Glutamatergic neuron (in vitro differentiated cells): ENCODE measurements at places on chromosomes 12 and 14.

DNA sequence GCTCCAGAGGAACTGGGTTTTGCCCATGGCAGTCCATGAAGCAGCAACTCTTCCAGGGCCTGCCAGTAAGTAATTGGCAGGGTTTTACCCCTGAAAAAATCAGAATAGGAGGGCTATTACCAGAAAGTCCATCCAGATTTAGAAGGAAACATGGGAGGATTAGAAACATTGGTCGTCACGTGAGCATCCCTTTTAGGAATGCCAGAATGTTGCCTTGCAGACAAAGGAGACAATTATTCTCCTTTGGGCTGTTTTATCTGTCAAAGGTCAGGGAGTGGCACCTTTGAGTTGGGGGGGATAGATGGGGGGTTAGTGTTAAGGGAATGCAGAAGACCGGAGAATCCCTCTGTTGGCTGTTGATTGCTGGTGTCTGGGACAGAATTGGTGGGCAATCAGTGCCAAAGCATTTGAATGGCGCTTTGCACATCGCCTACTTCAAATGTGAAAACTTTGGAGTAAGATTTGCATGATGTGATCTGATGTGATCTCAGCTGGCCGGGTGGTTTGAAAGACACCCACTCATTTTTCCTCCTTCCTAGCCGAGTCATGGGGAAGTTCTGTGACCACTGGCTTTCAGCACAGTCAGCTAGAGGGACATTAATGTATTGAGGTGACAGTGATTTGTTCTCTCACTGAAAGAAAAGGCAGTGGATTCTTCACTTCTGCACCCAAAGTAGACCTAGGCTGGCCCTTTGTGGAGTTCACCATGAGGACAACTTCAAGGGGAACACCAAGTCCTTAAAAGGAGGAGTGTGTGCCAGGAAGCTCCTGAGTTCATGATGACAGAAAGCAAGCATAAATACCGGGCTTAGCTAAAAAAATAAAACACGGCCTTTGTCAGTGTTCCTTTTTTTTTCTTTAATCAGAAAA is 31.4 kb downstream of the FLVCR2 start:
- no peak for DNase-seq

DNA sequence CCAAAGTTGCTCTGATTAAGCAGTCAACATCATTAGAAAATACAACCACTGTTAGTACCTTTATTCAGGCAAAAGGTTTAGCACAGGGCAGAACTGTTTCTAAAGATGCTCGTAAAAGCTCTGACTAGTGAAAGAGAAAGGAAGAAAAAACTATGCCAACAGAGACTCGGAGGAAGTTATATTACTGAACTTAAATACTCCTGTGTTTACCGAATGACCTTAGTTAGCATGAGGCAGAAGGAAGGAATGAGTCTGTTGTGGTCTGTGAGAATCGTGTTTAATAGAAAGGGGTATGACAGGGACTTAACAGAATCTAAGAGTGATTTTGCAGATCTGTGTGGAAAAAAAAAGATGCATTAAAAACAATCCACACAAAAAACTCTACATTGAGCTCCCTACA is 84.1 kb upstream of the OVCH1 start:
- DNase-seq: no peak

GRCh38 chr12:7005311-7005710 is 13.0 kb downstream of the LPCAT3 start:
- DNase-seq: no peak

DNA sequence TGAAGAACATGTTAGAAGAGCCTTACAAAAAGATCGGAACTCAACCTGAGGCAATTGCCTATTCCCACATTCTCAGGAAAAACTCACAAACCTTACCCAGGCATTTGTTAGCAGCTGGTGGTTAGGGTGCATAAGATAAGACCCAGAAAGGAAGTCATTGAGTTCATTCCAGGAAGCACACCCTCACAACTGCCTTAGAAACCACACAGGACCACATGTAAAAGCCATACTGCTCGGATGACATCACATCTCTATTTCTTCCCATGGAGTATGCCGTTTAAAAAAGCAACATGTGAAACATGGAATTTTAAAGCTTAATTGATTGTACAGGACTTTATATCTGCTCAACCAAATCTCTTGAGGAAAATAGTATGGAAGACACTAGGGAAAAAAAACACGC is 411.2 kb downstream of the DAD1 start:
- DNase-seq: no peak

DNA sequence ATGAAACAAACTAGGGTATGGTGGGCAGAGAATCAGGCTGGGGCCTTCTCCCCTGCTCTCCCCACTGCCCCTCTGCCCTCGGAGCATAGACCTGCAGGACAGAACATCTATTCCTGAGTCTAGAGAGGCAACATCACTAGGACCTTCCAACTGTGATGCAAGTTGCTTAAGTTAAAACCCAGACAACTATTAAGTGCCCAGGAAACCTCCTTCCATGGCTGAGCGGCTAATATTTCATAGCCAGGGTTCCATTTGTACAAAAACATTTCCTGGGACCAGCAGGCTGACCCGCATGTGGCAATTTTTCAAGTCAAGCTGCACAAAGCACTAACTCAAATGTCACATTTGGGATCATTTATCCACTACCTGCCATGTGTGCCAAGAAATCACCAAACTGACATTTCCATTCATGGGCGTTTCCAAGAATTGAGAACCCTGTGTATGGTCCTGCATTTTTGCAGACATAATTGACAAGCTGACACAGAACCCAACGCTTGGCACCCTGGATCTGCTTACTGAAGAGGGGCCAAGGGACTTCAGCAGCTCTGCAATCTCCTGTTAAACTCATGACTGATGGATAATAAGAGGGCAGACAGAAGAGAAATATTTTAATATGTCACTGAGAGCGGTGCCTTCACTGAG is 32.7 kb downstream of the NT5DC3 start:
- no peak for DNase-seq

GRCh38 chr12:3552726-3553045 is 61.7 kb downstream of the PRMT8 start:
- DNase-seq: no peak

- DNase-seq: peak; percentile 76
Measured at GRCh38 chr12:13981990-13982389, 588 bp upstream of the GRIN2B start.

- DNase-seq: no peak
Measured at GRCh38 chr12:105451211-105451610, 120.7 kb downstream of the C12orf75 start.

DNA sequence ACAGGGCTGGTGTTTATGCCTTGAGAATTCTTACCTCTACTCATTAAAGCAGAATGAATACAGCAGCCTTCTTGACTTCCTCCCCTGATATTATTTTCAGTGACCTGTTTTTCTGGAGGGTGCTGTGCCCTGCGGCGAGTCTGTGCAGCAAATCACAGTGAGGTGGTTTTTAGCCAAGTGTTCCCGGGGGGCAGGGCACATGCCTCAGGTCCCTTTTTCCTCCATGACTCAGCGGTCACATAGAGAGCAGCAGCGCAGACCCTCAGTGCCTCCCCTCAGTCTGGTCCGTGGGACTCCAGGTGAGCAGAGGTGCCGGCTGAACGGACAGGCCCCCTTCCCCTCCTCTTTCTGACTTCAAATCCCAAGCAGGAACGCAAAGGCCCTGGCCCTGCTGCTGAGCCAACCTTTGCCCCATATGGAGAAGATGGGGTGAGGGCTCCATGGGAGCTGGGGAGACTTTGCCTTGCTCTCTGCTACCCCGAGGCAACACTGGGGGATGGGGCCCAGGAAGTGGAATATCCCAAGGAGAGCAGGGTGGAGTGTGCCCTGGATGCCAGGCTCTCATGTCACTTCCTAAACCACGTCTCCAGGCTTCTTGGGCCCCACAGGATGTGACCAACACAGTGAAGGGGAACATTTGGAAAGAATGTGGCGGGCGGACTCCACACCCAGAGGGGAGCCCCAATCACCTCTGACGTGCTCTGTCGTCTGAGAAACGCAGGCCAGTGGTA is 90.0 kb downstream of the DHRS2 start:
- DNase-seq: no peak

- no peak for DNase-seq
Measured at GRCh38 chr12:122024132-122024785, 2.6 kb downstream of the BCL7A start.

DNA sequence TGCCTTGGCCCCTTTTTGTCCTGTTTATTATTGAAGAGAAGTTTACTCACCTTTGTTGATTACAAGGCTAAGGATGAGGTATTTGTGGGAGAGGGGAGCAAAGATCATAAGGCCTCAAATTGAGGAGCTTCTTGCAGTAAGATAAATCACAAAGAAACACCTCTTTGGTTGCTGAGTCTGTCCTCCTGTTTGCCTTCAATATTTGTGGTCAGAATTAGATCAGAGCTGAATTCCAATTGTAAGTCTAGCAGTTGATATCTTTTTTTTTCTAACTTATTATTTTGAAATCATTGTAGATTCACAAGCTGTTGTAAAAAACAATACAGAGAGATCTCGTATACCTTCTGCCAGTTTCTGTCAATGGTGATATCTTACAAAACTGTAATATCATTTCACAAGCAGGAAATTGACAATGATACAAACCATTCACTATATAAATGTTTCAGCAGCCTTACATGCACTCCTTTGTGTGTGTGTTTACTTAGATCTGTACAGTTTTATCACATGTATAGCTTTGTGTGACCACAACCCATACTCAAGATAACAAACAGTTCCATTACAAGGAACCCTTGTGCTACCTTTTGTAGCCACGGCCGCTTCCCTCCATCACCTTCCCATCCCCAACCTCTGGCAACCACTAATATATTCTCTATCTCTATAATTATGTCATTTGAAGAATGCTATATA is 97.4 kb downstream of the KICS2 start:
- no peak for DNase-seq
